ENCODE measurements at places on chromosomes 1 and 21.

DNA sequence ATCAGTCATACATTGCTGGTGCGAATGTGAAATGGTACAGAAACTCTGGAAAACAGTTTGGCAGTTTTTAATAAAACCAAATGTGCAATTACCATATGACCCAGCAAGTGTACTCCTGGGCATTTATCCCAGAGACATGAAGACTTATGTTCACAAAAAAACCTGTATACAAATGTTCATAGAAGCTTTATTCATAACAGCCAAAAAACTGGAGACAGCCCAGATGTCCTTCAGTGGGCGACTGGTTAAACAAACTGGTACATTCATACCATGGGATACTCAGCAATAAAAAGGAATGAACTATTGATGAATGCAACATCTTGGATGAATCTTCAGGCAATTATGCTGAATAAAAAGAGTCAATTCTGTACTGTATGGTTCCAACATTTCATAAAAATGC is 97.8 kb downstream of the DTL start:
- DNase-seq = no peak

GRCh38 chr1:152160576-152160975 is 1.5 kb upstream of the RPTN start:
- no peak for DNase-seq

DNA sequence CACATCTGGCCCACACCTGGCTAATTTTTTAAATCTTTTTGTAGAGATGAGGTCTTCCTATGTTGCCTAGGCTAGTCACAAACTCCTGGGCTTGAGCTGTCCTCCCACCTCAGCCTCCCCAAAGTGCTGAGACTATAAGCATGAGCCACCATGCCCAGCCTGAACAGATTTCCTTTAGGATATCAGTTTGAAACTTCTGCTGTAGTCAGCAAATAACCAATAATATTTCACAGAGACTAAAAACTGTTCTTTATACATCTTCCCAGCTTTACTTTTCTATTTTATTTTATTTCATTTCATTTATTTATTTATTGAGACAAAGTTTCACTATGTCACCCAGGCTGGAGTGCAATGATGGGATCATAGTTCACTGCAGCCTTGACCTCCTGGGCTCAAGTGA is 29.9 kb upstream of the TEKT2 start:
- DNase-seq = no peak

DNA sequence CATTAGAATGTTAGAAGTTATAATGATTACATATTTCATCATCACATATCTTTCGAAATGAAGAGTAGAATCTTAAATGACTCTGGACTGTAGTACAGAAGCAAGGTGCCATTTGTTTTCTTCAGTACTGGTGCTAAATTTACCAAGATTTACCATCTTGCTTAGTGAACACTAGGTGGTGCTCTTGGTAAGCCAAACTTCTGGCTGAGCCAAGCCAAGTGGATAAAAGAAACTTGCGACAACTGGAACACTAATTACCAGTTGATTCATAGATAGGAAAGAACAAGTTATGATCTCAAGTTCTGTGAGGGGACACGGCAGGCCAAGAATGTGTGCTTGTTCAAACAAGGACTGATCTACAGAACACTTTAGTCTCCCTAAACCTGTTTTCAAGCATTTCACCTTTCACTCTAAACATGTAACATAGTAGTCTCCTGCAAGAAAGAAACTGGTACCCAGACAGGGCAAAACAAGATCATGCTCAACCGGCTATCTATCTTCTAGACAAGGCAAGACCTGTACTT is 19.8 kb downstream of the SPRTN start:
- peak; percentile 77 for DNase-seq

DNA sequence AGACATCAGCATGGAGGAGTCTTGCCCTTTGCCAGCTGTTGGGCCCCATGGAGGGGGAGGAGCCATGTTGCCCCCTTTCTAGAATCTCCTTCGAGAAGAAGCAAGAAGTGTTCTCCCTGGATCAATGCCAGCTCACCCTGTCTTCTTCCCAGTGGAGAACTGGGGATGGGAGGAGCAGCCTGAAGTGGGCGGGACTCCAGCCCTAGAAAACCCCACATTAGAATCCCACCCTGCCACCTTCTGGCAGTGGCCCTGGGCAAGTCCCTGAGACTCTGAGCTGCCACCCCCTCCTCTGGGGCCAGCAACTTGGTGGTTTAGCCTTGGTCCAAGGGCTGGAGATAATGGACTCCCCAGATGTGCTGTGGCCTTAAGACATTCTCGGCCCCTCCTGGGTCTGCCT is 51.7 kb downstream of the PAX7 start:
- no peak for DNase-seq

Data from SW480 (cell line).